ENCODE measurements at places on chromosomes 16 and 17.

DNA sequence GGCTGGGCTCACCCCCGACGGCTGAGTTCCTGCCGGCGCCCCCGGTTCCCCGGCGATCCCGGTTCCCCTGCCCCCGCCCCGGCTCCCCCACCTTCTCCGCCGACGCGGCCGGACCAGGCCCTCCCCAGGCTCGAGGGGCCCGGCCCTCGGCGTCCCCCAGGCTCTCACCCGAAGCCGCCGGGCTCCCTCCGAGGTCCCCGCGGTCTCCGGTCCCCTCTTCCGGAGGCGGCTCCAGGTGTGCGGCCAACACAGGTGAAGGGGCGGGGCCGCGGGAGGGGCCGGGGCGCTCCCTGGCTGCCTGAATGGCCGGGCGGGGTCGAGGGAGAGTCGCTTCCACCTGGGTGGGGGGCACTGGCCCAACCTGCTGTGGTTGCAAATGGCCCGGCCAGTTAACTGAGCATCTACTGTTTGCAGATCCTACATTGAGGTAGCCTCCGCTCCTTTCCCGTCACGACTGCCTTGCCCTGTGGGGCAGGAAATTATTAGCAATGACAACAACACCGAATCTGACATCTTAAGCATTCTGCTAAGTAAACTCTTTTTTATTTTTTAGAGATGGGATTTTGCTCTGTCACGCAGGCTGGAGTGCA, at the start of gene BICDL2:
Gene BICDL2, minus strand, starts transcription at position 219 of the 590 bp plus-strand sequence. CDS start 1,448 bp downstream, outside the sequence.
- no peak for DNase-seq

- no peak for DNase-seq
Observed at GRCh38 chr16:14199624-14200023, 128.5 kb downstream of the MRTFB start.

DNA sequence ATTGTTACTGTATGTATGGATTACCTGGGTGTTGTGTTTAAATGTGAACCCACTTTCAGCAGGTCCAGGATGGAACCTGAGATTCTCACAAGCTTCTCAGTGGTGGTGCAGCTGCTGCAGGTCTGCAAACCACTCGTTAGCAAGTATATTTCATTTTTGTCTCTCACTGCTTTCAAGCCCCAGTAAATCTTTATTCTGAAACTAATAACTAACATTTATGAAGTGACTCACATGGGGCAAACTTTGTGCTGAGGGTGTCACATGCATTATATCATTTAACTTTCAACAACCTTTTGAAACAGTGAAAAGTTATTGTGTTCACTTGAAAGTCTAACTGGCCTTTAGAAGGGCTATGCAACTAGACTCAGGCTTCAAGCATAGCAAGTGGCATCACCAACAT, 98.9 kb upstream of the DYNLRB2 start:
- no peak for DNase-seq

DNA sequence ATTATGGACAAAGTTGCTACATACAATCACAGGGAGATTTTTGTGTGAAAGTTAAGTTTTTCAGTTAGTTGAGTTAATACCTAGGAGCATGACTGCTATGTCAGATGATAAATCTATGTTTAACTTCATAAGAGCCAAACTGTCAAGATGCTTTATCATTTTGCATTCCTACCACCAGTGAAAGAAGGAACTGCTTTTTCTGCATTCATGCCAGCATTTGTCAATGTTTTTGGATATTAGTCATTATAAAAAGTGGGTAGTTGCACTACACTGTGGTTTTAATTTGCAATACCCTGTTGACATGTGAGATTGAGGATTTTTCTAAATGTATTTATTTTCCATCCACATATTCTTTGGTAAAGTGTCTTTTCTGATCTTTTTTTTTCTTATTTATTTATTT, 434.0 kb upstream of the MON1B start:
- no peak for DNase-seq

GRCh38 chr17:66429680-66430079, 127.3 kb downstream of the PRKCA start:
- no peak for DNase-seq

GRCh38 chr16:50630394-50631020, 50.6 kb downstream of the SNX20 start:
- DNase-seq: no peak

- DNase-seq: no peak
Observed at GRCh38 chr17:80331820-80332219, 71.2 kb downstream of the RNF213 start.

DNA sequence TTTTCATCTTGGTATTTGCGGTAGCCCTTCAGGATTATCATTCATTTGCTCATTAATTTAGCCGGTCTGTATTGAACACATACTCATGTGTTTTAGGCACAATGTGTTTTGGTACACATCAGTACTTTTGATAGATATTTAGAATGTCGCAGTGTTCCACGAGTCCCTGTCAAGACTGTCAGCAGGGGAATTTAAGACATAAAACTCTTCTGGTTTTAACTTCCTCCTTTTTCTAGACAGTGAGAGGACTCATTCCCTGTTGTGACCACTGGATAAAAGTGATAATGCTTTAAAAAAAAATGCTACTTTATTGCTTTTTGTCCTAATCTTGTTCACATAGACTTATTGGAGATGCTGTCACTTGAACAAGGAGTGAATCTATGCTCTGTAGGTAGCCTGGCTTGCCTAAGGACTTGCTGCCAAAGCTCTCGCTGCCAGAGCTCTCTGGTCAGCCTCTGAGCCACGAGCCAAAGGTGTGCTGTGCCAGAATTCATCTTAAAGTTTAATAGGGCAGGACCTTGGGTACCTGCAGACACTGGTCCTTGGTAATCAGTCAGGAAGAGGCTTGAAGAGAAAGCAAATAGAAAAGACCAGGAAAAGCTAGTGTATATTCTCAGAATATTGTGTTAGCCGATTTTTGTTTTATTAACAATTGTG, 5.4 kb downstream of the DCAF7 start:
- DNase-seq: no peak

DNA sequence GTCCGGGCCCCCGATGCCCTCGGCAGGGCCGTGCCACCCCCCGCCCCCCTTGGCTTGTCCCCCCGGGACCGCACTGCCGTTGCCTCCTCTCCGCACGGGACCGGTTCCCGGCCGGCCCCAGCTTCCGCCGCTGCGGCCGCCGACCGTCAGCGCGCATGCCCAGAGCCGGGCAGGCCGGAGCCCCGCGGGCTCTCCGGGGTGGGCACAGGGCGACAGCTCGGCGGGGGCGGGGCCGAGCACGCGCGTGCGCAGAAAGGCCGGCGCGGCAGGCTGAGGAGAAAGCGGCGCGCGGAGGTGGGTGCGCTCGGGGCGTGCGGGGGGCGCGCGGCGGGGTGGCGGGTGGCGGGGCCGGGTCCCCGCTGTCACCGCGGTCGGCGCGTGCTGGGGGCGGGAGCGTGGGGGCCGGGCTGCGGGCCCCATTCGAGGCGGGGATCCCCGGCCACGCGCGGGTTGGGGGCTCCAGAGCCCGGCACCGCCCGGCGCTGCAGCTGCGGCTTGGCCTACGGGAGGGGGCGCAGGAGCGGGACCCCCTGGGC, at the start of gene TBC1D24:
Gene TBC1D24, plus strand, starts transcription at position 251 of the 536 bp plus-strand sequence. CDS start 21,022 bp downstream, outside the sequence.
- DNase-seq: peak; percentile 77

- DNase-seq: no peak
Observed at GRCh38 chr17:46151762-46152161, 41.5 kb downstream of the KANSL1 start.

DNA sequence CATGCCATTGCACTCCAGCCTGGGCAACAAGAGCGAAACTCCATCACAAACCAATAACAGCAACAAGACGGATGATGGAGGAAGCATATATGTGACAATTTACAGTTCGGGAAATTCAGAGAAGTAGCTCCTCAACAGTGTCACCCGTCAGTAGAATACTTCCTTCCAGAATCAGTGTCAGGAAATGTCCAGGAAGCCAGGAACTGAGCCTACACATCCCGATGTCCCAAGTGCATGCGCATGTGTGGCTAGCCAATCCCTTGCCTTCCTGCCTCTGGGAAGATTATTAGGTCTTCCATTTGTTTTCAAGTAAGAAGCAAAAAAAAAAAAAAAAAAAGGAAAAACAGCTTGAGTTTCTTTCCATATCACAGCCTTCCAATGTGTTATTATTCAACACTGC, 1.4 kb upstream of the PITPNC1 start:
- no peak for DNase-seq

- DNase-seq: peak; percentile 56
Observed at GRCh38 chr17:42679492-42680330, 1.9 kb downstream of the CCR10 start.

DNA sequence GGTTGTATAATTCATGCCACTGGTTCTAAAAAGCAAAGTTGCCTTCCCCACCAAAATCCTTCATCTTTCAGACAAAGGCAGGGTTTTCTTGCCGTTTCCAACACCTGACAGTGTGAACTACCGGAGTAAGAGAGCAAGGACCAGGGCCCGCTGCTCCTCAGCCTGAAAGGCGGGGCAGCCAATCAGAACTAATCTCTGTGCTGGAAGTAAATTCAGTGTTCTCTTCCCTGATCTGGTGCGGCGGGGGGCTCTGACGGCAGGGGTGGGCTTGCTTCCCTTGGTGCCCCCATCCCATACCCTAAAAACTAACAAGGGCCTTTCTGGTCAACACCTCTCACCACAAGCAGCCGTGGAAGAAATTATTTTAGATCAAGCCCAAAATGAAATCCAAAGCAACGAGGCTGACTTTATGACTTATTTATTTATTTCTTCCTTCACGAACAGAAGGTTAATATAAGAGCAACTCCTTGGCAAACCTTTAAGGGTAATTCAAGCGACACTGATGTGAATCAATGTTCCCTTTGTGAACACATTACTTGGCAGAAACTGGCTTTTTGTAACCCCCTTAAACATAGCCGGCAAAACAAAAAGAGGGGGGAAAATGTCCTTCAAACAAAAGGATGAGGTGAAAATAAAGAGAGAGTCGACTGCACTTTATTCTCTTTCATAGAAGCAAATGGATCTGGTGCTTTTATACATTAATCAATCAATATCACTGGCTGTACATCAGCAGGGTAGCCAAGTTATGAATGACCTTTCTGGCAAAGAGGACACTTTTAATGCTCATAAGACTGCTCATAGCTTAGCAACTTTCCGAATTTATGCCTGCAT, 189.9 kb downstream of the ZFHX3 start:
- DNase-seq: no peak

DNA sequence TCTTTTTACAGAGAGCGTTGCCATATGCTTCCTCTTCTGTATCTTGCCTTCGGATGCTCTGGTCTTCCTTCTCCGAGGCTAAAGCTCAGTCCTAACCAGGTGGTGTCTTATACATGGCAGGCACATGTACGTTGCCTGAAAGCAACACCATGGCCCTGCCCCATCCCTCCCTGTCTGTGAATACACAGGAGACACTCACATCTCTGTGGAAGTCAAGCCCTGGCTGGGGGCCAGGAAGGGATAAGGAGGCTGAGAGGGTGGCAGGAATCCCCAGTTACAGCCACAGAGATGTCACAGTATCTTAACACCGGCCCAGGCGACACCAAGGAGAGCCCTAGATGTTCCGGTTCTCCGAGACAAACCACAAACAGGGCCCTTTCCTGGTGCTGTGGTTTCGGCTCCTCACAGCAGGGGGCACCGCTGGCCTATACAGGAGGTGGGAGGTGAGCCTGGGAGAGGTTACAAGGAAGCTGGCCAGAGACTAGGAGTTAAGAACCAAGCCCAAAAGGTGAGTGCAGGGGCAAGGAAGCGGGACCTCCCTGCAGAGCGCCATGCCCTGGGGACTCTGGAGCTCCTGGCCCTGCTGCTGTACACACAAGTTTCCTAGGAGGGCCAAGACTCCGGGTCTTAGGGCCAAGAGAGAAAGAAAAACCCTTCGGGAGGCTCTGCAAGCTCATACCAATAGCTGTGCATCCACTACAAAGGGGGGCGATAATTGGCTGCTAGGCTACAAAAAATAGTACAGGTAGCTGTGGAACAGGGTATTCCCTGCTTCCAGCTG, 41.7 kb downstream of the SRL start:
- no peak for DNase-seq

All from activated T-cell treated with anti-CD3 and anti-CD28 coated beads for 24 hours (primary cell).